A549 treated with CORT108297 at 1 μM for 4 hours (cell line): ENCODE measurements at places on chromosomes 6 and 20. TPM values are rescaled to one million over a fixed set of nuclear protein-coding genes. Genes with fewer than 3 reads are reported as not detected.

Gene WFDC12
- not detected in 5 replicates for total RNA-seq

Gene MLIP
- total RNA-seq, result not detected in 5 replicates

Gene PAX1
- 0.03 to 0.10 TPM (median 0.05 TPM) in 3 of 5 replicates, not detected in the others for total RNA-seq

Gene EEF1A1
- 7,472 to 9,100 TPM (median 7,583 TPM) in 5 replicates for total RNA-seq

Gene FNDC11
- total RNA-seq, result 0.13 to 0.38 TPM (median 0.17 TPM) in 5 replicates

Gene CCM2L
- total RNA-seq, result 0.33 to 0.68 TPM (median 0.55 TPM) in 5 replicates

Gene KIFC1
- 41.3 to 47.9 TPM (median 45.8 TPM) in 5 replicates for total RNA-seq

Gene KIAA0408
- 5.5 to 7.6 TPM (median 6.4 TPM) in 5 replicates for total RNA-seq

Gene LY6G6D
- total RNA-seq, result not detected in 5 replicates

Gene FAM217A
- not detected in 5 replicates for total RNA-seq

Gene GLP1R
- total RNA-seq, result not detected in 5 replicates

Gene MYH7B
- total RNA-seq, result 0.03 to 0.15 TPM (median 0.14 TPM) in 4 of 5 replicates, not detected in the other

Gene PRRT1
- total RNA-seq, result 0.30 to 0.74 TPM (median 0.52 TPM) in 5 replicates

Gene DSN1
- total RNA-seq, result 23.1 to 31.0 TPM (median 24.7 TPM) in 5 replicates

Gene OXT
- not detected in 5 replicates for total RNA-seq

Gene SH3BGRL2
- 0.24 to 0.33 TPM (median 0.27 TPM) in 5 replicates for total RNA-seq

Gene FAM110A
- 6.8 to 11.7 TPM (median 11.6 TPM) in 5 replicates for total RNA-seq

Gene BHLHE23
- not detected in 5 replicates for total RNA-seq

Gene SYNDIG1
- 1.4 to 2.3 TPM (median 1.9 TPM) in 5 replicates for total RNA-seq

Gene HLA-DQB1
- total RNA-seq, result not detected in 5 replicates

Gene OGFRL1
- total RNA-seq, result 4.8 to 7.7 TPM (median 5.8 TPM) in 5 replicates

Gene ZNF165
- total RNA-seq, result 0.93 to 1.1 TPM (median 0.98 TPM) in 5 replicates

Gene TOX2
- total RNA-seq, result 8.0 to 13.1 TPM (median 11.2 TPM) in 5 replicates

Gene FOXS1
- 0.20 to 1.3 TPM (median 0.64 TPM) in 5 replicates for total RNA-seq

Gene TMEM151B
- 0.02 to 0.06 TPM (median 0.04 TPM) in 4 of 5 replicates, not detected in the other for total RNA-seq

Gene RAB44
- 0.03 to 0.08 TPM (median 0.05 TPM) in 4 of 5 replicates, not detected in the other for total RNA-seq

Gene DEFB119
- not detected in 5 replicates for total RNA-seq

Gene TFAP2D
- not detected in 5 replicates for total RNA-seq

Gene SLC32A1
- total RNA-seq, result not detected in 5 replicates
